Activated CD4-positive, CD25-positive, alpha-beta regulatory T cell treated with anti-CD3 and anti-CD28 coated beads, Interleukin-2, amount 50 U/mL, for 16 hours (primary cell): ENCODE measurements at places on chromosomes 4 and X.

DNA sequence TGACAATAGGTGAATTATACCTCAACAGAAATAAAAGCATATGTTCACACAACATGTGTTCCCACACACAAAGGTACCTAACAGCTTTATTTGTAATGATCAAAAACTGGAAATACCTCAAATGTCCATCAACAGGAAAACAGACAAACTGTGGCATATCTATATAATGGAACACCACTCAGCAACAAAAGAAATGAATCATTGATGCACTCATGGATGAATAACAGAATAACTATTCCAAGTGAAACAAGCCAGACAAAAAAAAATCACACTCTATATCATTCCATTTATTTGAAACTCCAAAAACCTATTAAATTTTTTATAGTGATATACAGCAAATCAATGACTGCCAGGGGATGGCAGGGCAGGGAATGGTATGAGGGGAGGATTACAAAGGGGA lies 148.1 kb downstream of the PLS3 start:
- no peak for DNase-seq

- no peak for DNase-seq
These were observed 23.3 kb downstream of the ARHGAP24 start for GRCh38 chr4:85498068-85498733.

- no peak for DNase-seq
These were observed 36.3 kb upstream of the PLAC8 start for GRCh38 chr4:83150653-83151330.

- DNase-seq = no peak
These were observed 237.8 kb downstream of the TRAM1L1 start for GRCh38 chr4:116847616-116848015.

DNA sequence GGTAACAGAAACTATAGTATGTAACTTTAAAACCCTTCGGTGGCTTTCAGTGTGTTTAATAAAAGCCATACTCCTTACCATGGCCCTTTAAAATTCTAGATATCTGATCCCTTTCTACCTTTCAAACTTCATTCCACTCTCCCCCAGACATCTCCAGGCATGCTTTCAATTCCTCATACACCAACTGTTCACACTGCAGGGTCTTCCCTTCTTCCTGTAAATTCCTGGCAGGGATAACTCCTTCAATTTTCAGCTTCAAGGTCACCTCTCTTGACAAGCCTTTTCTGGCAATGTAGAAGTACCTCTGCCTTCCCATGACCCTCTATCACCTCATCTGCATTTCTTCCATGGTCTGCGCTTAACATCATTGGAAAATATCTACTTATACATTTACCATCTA lies 60.8 kb downstream of the WDFY3 start:
- no peak for DNase-seq

GRCh38 chr4:20616848-20617247 lies 83.4 kb upstream of the PACRGL start:
- DNase-seq = no peak

DNA sequence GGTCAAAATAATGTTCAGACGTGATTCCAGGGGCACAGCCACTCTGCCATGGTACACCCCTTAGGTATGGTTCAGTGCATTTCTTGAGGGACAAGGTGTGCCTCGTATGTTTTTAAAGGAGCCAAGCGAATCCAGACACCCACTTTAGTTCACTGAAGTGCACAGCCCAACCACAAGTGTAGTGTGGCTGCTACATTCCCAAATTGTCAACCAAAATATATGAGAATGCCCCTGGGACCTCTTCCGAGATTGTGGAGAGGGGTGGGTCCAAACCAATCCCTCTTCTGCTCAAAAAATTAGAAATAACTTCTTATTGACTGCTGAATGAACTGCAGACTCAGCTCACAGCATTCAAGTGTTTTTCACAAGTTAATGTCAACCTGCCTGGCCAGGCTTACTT lies 7.4 kb upstream of the BRS3 start:
- DNase-seq = no peak

- DNase-seq = no peak
These were observed 31.6 kb upstream of the RPS6KA6 start for GRCh38 chrX:84219551-84219950.

DNA sequence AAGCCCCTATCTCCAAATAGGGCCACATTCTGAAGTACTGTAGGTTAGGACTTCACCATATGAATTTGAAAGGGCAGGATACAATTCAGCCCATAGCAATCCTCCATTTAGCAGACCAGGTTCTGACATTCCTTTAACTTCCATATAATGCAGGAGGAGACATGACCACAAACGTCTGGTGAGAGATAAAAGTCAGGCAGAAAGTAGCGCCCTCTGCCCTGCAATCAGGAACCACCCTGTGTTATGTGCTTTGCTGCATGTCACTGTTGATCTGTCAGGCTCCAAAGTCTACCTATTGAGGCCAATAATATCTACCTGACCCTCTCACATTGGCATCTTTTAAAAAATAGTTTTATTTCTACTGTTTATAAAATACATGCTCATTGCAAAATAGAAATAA lies 30.2 kb upstream of the SEPSECS start:
- DNase-seq = no peak

DNA sequence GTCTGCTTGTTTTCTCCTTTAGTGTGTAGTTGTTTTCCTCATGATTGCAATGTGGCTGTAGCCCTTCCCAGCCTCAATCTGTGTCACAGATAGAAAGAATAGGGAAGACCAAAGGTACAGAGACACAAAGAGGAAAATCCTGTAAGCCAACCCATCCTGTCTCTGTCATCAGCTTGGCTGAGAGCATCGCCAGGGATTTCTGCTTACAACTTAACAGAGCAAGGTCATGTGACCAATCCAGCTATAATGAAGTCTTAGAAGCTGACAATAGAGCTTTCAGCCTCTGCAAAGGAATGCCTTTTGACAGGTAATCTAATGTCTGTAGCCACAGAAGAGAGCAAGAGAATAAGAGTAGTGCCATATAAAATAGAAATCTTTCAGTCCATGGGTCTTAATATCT lies 1598.0 kb upstream of the AGA start:
- no peak for DNase-seq

GRCh38 chr4:94701631-94702300 lies 56.0 kb upstream of the BMPR1B start:
- DNase-seq = no peak

- no peak for DNase-seq
These were observed 17.7 kb downstream of the AMOT start for GRCh38 chrX:112822892-112823291.

GRCh38 chr4:179586460-179586859 lies 2144.2 kb upstream of the AGA start:
- DNase-seq = no peak

- DNase-seq = no peak
These were observed 33.8 kb downstream of the ALPK1 start for GRCh38 chr4:112330921-112331320.

DNA sequence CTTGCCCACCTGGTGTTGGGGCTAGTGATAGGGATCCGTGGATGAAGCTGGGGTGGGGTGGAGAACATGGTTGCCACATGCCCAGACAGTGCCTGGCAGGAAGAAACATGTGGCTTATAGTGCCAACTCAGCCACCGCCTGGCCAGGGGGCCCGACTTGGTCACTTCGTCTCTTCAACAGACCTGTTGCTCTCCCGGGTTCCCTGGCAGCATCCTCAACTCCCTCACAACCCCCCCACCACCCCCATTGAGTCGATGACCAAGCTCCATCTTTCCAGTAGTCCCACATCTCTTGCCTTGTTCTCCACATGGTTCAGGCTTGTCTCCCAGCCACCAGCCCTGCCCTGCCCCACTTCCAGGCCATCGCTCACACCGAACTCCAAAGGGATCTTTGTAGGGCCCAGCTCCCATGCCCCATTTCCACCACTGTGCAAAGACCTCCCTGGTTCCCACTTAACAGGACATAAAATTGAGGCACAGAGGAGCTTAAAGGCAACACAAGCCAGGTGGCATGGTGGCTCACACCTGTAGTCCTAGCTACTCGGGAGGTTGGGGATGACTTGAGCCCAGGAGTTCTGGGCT lies 7.8 kb downstream of the PNCK start:
- no peak for DNase-seq

DNA sequence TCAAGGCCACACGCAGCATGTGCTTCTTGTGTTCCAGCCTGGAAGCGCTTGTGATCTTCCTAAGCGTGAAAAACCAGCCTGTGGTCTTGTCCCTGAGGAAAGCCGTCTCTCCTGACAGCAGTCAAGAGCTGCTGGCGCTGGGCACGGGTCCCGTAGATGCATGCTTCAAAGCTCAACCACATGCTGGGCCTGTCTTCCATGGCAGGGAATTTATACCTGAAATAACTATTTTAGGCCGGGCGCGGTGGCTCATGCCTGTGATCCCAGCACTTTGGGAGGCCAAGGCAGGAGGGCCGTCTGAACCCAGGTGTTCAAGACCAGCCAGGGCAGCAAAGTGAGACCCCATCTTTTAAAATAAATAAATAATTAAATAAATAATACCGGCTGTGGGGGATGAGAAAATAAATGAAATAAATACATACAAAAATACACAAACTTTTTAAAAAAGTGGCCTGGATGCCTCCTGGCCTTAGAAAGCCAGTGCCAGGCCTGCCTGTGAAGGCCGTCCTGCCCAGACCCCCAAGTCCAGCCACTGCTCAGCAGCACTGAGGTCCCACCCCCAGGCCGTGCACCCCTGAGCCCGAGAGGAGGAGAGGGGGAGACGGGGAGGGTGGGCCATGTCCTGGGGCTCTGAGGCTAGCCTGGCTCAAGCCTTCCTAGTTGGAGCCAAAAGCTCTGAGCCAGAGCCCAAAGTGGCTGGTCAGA lies 10.4 kb downstream of the LRPAP1 start:
- DNase-seq = no peak

DNA sequence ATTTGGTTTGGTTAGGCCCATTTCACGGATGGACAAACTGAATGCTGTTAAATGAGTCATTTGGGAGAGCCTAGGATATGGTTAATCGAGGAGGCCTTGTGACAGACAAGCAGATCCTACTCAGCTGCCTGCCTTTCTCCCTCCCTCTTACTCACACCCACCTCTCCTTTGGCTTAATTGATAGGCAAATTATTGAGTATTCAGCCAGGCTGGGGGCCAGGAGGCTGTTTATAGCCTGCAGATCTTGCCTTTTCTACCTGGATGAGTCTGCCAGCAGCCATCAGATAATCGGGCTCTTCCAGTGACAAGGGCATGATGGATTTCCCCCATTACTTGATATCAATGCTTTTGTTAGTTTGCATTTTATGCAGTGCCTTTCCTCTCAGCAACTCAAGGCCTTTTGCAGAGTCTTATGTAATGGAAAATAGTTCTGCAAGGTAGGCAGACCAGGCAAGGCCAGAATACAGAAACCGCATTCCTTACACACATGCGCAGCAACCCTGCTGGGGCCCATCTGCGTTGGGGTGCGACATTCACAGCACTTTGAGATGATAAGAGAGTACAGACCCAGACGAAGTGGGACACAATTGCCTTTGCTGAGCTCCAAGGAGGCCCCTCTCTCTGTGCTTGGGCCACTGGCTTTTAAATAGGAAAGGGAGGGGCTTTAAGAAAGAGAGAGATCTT lies 96.2 kb upstream of the ATP6AP2 start:
- DNase-seq = no peak

GRCh38 chrX:378443-378842 lies 8.3 kb downstream of the PPP2R3B start:
- DNase-seq = no peak

- DNase-seq = no peak
These were observed 199.3 kb downstream of the GC start for GRCh38 chr4:71584585-71584984.

DNA sequence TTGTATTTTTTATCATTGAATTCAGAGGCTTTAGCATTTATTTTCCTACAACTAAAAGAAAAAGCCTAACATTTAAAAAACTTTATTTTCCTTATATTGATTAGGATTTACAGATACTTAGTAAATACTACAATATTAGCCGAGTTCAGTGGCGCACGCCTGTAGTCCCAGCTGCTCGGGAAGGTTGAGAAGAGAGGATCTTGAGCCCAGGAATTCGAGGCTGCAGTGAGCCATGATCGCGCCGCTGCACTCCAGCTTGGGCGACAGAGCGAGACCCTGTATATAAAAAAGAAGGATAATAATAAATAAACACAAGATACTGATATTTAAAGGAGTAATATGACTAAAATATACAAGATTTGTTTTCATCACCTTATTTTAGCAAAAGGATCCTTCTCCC lies 681 bp upstream of the UPF3B start:
- DNase-seq = no peak

DNA sequence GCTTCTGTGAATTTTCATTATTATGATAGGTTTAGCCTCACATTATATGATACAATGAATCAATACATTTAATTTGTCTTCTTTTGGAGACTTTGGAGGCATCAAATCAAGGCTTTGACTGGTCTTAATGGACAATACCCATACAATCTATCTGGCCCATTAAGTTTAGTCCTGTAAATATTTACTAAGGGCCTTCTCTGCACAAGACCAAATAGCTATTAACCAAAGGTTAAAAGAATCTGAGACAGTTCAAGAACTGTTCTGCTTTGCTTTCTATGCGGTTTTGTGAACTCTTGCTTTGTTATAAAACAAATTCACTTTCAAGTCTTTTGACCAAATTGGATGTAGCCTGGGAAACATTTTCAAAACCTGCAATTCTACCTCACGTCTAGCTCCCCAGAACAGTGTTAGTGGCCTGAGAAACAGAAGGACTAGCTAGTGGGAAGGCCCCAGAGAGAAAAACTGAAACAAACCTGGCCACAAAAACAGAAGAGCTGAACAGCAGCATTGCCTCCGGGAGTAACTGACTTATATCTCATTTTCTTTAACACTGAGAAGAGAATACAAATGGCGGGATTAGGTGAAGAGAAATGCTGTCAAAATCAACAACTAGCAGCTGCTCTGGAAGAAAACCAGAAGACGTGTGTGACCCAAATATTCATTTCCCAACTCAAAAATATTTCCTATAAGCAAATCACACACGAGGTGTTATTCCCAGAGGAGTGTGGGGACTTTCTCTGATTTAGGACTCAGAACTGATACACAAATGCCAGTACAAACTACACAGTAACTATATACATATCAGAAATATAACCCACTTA lies 548 bp downstream of the TLR1 start:
- DNase-seq = no peak

GRCh38 chr4:184280591-184281071 lies 63.0 kb upstream of the ENPP6 start:
- DNase-seq = no peak

DNA sequence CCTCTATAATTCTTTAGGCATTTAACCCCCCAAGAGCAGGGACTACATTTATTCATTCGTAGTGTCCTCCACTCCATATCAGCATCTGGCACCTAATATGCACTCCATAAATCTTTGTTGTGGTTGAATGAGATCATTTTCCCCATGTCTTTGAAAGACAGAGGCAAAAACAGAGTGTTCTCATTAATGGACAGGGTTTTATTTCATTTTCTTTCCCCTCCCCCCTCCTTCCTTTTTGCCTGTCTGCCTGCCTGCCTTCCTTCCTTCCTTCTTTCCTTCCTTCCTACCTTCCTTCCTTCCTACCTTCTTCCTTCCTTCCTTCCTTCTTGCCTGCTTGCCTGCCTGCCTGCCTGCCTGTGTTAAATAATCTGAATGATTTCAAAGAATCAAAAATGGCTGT lies 83.2 kb downstream of the SHROOM3 start:
- no peak for DNase-seq

DNA sequence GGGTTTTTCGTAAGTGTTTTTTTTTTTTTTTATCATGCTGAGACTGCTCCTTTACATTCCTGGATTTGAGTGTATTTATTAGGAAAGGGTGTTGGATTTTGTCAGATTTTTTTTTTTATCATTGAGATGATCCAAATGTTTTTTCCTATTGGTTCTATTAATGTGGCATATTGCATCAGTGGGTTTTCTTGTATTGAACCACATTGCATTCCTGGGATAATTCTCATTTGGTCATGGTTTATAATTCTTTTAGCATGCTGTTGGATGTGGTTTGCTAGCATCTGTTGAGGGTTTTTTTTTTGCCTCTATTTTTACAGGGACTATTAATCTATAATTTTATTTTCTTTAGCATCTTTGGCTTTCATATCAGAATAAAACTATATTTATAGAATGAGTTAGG lies 28.8 kb downstream of the COL4A5 start:
- DNase-seq = no peak
